ENCODE measurements at places on chromosomes 4 and X.
A peak's percentile ranks its signal among the peaks of the same experiment; 100 is the strongest.

GRCh38 chr4:63717384-63717783, 691.9 kb downstream of the TECRL start:
- DNase-seq, result peak; percentile 43

- peak; percentile 5 for DNase-seq
Observed at GRCh38 chrX:115649461-115650063, 88.6 kb downstream of the PLS3 start.

GRCh38 chrX:31604629-31605221, 532.9 kb upstream of the FTHL17 start:
- DNase-seq, result no peak

GRCh38 chrX:132433001-132433400, 55.8 kb downstream of the MBNL3 start:
- DNase-seq, result no peak

GRCh38 chrX:110444996-110445395, 86.3 kb downstream of the RTL9 start:
- no peak for DNase-seq

DNA sequence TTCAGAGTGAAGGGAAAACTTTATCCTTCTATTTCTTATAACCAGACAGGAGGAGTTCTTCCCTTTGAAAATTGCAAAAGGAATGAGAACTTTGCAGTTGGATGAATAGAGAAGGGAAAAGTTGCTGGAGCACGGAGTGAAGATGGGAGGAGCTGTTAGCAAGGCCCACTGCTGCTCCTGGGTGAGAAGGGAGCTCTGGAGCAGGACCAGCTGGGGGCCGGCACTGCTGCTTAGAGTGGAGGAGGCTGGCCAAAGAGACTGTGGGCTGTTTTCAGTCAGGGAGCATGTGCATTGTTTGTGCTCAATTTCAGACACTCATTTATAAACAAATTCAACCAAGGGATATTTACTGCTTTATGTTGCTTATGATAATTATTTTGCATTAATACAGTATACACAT, 164.2 kb downstream of the STIM2 start:
- no peak for DNase-seq

- DNase-seq, result no peak
Observed at GRCh38 chrX:5236749-5237148, 991.9 kb downstream of the NLGN4X start.

DNA sequence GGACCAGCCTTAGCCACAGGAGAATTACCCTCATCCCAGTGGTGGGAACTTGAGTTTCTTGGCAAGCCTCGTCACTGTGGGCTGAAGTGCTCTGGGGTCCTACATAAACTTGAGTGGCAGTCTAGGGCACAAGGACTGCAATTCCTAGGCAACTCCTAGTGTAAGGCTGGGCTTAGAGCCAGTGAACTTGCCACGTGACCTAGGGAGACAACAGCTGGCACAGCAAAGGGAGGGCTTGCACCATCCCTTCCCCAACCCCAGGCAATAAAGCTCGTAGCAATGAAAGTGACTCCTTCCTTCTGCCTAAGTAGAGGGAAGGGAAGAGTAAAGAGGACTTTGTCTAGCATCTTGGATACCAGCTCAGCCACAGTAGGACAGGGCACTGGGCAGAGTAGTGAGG, 81.8 kb downstream of the TEX11 start:
- DNase-seq, result peak; percentile 0

- no peak for DNase-seq
Observed at GRCh38 chrX:69362354-69362753, 141.8 kb upstream of the NALF2 start.

DNA sequence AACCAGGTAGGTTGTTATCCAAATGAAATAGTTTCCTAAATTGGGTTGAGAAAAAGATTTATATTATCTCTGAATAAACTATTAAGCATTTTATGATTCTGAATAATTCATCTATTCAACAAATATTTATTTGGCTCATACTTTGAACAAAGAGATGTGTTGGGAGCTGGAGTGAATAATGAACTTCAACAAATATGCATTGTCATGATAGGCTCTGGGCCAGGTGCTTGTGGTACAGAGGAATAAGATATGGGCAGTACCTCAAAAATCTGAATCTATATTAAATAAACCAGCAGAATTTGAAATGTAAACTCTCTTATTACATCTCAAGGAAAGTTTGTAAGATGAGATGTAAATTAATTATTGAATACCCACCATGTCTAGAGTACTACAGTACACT, 75.7 kb upstream of the DCLK2 start:
- no peak for DNase-seq

DNA sequence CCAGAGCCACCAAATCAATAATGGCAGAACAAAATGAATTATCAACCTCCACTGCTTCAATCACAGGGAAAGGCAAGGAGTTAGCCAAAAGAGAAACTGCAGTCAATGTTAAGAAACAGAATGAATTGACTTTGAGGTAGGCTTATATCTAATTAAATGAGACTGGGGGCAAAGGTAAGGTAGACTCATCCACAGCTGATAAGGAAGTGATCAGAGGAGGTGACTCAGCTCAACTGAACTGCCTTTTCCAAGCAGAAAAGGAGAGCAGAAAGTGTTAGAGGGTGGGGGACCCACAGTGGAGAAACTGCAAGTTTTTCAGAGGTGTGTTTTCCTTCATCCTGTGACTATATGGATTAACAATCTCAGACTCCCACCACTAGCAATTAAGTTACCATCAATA, 345.8 kb upstream of the PPARGC1A start:
- DNase-seq, result no peak

- no peak for DNase-seq
Observed at GRCh38 chr4:5478697-5479096, 229.7 kb downstream of the EVC2 start.

DNA sequence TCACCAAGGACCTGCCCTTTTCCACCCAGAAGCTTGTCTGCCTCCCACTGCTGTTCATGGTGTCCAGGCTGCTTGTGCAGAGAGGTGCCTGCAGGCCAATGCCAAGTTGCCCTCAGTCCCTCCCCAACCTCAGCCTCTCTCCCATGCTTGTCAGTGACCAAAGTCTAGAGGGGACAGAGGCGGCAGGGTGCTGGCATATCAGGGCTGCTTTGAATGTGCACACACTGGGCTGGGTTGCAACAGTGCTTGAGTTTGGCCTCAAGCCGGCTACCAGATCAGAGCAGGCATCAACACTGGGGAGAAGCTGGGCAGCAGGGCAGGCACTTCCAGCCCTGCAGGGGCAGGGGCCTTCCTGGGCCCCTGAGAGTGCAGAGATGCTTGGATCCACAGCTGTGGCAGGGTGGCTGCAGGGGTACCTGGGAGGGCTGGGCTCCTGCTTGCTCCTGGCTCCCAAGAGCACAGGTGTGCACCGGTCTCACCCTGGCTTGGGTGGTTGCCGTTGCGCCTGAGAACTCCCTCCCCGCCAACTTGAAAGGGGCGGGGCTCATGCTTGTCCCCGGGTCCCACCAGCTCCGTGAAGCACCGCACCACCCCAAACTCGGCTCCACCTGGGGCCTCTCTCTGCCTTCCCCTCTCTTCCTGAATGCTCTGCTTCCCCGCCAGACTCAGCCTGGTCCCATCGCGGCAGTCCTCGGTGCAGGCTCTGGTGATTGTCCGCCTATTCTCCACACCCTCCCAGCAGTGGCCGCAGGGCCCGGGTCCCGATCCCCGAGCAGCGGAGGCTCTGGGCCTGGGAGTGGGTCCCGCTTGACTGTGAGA, 1681.9 kb upstream of the ADGRL3 start:
- DNase-seq, result no peak

DNA sequence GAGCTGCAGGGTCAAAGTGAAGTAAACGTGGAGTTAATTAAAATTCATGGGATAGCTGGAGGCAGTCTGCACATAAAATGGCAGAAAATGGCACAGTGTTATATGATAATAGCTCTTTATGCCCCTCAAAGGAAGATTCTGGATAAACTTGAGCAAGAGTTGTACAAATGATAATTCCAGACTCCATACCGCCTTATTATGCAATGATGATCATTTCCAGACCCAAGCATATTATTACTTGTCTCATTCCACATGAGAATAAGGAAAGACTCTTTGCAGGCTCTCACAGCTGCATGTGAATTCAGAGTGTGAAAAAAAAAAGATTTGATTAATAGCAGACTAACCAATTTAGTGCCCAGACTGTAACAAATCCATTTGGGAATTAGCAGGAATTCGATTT, 105.4 kb downstream of the STK32B start:
- peak; percentile 22 for DNase-seq

GRCh38 chrX:102847362-102847761, 89.7 kb upstream of the RAB40AL start:
- DNase-seq, result no peak

GRCh38 chrX:49960061-49960460, 37.7 kb downstream of the CLCN5 start:
- DNase-seq, result peak; percentile 22

GRCh38 chrX:774536-774935, 143.9 kb downstream of the SHOX start:
- DNase-seq, result no peak

DNA sequence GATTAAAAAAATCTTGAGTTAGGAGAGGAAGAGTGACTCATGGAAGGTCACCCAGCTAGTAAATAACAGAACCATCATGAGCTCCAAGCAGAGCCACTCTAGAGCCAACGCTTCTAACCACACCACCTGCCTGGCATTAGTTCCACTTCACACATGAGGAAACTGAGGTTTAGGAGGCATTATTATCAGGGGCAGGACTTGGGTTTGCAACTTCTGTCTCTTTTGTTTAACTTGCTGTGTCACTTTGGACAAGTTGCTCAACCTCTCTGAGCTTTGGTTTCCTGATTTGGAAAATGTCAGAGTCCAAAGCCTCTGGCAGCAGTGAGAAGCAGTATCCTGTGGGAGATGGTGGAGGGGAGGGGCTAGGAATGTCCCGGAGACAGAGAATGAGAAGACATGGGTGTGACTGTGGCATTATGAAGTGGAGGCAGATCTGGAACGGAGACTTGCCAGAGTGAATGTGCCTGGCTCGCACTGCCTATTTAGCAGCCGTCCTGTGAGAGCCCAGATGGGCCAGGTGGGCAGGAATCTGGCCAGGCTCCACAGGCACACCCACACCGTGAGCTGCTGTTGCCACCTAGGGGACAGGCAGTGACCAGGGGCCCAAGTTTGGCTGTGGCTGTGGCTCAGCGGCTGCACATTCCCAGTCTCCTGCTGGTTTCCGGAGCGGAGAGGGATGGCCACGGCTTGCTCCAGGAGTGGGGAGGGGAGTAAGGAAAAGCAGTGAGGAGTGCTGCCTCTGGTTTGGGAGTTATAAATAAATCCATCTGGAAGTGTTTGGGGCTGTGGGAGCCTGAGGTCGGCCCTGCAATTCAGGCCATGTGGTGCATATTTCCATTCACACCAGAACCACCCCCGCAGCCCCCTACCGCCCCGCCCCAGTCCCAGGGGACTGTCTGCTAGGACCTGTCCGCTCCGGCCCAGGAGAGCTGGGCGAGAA, 93.4 kb downstream of the NHSL2 start:
- peak; percentile 37 for DNase-seq

DNA sequence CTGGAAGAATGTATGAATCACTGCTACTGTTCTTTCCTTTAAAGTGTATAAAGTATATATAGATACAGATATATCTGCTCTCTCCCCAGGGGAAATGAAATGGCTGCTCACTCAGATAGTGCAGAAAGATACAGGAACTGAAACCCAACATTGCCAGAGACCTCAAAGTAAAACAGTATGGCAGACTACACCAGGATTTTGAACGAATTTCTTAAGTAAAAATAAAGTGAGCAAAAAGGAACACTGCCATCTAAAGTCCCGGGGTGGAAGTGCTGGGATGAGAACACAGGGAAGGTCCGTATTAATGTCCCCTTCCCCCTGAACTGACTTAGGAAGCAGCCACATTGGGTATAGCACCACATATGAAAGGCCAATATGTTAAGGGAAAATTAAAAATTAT, 93.4 kb downstream of the TMA16 start:
- no peak for DNase-seq

DNA sequence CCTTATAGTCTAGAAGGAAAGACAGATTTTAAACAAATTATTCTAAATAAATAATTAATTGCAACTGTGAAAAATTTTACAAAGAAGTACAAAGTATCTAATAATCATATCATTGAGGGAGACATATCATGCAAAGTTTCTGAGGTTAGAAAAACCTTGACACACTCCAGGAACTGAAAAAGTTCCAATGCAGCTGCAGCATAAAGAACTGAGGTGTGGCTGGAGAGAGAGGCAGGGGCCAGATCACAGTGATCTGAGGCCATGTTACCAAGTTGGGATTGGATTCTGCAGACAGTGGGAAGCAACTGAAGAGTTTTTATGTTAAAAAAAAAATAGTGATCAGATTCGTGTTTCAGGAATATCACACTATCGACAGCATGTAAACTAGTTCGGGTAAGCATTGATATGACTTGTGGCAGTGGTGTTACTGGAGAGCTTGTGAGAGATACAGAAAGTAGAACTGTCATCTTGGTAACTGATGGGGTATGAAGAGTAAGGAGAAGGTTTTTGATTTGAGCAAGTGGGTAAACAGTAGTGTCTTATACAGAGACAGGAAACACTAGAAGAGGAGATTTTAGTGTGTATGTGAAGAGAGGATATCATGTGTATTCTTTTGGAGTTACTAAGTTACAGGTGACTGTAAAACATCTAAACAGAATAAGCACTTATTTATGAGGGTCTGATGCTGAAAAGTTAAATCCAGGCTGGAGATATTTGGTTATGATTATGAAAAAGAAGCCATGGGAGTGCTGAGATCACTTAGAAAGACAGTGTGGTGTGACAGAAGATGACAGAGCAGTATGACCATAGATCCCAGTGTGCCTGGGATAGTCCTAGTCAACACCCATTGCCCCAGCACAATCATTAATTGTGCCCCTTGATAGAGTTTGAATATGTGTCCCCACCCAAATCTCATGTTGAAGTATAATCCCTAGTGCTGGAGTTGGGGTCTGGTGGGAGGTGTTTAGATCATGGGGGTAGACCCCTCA, 15.6 kb upstream of the SPRY1 start:
- no peak for DNase-seq

DNA sequence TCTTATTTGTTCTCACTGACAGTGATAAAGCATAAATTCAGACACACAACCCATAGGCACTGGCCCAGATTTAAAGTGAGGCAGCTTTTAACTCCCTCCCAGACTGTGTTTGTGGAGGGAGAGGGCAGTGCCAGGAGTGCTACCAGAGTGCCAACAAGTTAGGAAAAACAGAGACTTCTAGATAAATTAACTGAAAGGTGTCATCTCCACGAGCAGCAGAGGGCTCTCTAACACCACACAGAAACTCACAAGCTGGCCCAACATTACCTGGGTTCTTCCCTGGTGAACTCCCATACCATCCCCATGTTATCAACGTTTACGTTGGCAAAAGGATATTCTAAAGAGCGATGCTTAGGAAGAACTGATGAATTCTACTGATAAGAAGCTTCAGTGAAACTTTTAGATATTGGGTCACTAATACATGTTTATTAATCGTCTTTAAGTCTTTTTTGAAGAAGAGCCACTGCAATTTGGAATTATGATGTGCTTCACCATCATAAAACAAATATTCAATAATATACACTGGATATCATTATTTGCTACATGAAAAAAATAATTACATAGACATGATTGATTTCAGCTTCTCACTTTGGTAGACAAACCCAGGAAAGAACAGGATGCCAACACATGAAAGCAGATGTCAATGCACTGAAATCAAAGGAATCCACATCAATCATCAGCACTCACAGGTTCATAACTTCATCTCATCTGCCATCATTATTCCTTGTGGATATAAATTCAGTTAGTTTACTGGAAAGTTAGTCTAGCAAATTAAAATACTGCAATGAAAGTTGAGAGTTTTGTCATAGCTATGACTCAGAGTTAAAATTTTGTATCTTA, 121.2 kb upstream of the NAP1L5 start:
- DNase-seq, result peak; percentile 64

GRCh38 chr4:64777286-64777685, 368.0 kb upstream of the TECRL start:
- no peak for DNase-seq

- no peak for DNase-seq
Observed at GRCh38 chr4:19021617-19022016, 1000.1 kb upstream of the LCORL start.

Data from eye (tissue), 1 donor.